Stimulated activated CD4-positive, alpha-beta T cell treated with anti-CD3 and anti-CD28 coated beads, Interleukin-1b, Interleukin-23, amount 100 ng/mL, for 48 hours (primary cell): ENCODE measurements at places on chromosomes 11 and 22.

GRCh38 chr11:2940921-2941821 lies 12.0 kb upstream of the PHLDA2 start:
- no peak for DNase-seq

- peak; percentile 44 for DNase-seq
These were observed 100.2 kb upstream of the GAL start for GRCh38 chr11:68584097-68584496.

- DNase-seq, result no peak
These were observed 4.6 kb downstream of the PLAAT2 start for GRCh38 chr11:63558459-63559157.

- DNase-seq, result no peak
These were observed 14.2 kb downstream of the SAAL1 start for GRCh38 chr11:18091731-18092130.

GRCh38 chr22:42272431-42272999 lies 2.1 kb upstream of the TCF20 start:
- DNase-seq, result no peak

DNA sequence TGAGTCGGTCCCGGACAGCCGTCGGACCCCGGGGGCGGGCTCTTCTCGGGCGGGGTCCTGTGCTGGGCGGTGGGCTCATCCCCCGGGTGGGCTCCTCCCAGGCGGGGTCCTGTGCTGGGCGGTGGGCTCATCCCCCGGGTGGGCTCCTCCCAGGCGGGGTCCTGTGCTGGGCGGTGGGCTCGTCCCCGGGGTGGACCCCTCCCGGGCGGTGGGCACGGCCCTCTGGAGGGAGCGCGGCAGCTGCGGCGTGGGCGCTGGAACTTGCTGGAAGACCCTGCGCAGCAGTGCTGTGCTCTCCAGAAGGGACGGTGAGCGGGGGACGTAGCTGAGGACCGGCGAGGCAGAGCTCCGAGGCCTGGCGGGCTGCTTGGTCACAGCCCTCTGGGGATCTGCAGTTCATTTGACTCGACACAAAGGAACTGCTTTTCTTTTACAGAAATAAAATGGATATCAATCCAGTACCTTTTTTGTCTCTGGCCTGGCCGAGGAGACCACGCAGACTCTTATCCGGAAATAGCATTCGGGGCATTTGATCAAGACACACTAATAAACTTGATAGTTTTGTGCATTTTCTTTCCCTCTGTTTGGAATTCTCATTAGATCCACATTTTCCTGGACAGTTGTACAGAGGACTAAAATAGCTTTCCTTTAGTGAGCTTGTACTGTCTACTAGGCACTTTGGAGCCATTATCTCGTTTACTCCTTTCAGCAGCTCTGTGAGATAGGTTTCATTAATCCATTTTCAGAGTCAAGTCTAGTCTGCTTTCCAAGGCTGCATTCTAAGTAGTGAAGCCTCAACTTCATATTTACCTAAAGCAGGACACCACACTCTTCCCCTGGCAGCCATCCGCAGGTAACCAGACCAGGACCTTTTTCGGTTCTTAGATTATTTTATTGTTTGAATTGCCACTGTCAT lies 812 bp downstream of the JAM3 start:
- no peak for DNase-seq

- no peak for DNase-seq
These were observed 11.3 kb downstream of the MCAT start for GRCh38 chr22:43131773-43132501.

- no peak for DNase-seq
These were observed 1.2 kb downstream of the CYTH4 start for GRCh38 chr22:37283393-37283937.

GRCh38 chr11:26951809-26952515 lies 42.0 kb upstream of the FIBIN start:
- no peak for DNase-seq

DNA sequence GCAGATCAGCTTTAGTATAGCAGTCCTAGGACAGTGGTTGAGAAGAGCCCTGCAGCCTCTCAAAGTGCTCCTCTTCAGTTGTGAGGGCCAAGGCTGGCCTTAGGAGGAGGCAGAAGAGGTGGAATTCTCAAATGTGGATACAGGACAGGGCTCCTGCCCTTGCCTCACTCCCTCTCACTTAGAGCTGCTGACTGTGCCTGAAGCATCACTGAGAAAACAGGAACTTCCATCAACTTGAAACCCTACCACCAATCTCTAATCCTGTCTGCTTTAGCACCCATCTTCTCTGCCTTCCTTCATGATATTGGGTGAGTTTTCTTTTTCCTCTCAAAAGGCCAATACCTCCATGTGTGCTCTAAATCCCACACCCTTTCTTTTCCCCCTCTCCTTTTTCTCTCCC lies 14.4 kb upstream of the UCP3 start:
- no peak for DNase-seq

DNA sequence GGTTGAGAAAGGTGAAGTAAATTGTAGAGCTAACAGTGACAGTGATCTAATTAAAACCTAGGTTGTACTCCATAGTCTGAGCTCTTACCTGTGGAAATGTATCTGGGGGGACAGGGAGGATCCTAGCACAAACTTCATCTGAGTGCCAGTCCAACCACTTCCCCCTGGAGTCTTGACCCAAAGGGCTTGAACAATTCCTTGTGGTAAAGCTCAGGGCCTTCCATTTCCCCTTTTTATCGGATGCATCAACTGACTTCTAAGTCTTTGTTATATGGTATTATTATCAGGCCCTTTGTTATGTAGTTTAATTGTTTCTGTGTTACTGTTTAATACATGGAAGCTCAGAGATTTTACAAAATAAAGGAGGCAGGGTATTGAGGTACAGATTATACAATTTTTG lies 140.2 kb upstream of the SESN3 start:
- DNase-seq, result no peak

GRCh38 chr11:68798221-68798813 lies 43.4 kb downstream of the CPT1A start:
- DNase-seq, result peak; percentile 23

- DNase-seq, result no peak
These were observed 45.7 kb downstream of the NAT10 start for GRCh38 chr11:34151166-34151565.

DNA sequence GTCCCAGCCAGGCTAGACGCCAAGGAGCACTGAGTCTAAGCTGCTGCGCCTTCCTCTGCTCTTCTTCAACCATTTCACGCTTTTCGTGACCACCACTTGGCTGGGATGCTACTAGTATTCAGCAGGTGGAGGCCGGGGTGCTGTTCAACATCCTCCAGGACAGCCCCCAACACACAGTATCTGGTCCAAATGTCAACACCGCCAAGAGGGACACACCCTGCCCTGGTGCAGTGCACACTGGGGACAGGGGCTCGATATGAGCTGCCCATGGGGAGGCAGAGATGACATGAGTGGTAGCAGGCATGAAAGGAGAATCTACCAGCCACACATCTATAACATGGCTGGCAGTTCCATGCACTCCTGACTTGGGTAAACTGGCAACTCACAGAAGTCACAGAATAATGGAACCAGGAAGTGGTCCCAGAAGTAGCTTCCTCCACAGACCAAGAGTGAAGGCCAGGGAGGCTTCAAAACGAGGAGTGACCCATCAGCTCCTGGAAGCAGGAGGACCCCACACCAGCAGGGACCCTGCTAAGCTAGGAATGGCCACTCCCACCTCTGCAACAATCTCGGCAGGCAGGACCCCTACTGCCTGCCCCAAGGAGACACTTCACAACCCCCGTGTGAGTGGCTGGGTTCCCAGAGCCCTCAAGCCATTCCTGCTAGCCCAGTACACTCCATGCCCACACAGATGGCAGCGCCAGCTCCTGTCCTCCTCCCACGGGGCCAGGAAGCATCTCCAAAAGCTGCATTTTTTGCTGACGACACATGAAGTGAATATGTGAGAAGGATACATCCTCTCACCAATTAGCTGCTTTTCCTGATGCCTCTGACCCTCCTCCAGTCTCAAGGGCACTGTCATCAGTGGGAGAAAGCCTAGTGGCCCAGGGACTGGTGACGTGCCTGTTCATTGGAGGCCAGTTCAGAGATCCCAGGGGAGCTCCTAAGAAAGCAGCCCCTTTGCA lies 78.8 kb downstream of the DGCR2 start:
- no peak for DNase-seq

- no peak for DNase-seq
These were observed 218.0 kb upstream of the PITPNB start for GRCh38 chr22:28137036-28137435.

- DNase-seq, result no peak
These were observed 7.7 kb upstream of the MN1 start for GRCh38 chr22:27809226-27809603.

DNA sequence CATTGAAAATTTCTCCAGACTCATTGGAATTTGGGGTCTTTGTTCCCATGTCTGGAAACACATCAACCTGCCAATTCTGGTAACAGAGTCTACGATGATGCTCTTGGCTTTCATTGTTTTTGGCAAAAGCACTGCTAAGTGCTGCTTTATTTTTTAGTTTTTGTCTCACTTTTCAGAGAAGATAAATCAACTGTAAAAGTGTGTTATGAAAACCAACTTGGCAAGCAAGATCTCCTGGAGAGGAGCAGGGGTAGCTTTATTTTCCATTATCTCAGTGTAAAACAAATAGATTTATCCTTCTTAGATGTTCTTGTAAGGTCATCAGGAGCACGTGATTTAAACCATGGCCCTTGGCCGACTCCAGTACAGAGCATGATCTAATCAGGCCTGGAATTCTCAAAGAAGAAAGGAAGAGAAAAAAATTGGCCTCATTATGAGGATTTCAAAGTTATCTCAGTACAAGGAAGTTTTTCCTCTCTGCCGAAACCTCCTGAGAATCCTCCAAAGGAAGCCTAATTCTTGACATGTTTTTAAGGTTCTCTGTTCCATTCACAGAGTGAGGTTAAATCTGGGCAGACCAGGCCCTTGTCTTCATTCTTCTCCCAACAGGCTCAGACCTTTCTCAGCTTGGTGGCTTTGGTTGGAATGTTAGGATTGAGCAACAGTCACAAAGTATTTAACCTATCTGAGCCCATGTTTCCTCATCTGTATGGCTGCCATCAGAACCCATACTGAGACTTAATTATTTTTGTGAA lies 16.4 kb upstream of the PAMR1 start:
- no peak for DNase-seq

- DNase-seq, result no peak
These were observed 118.2 kb downstream of the BRD1 start for GRCh38 chr22:49709464-49709863.

GRCh38 chr11:102552020-102552419 lies 21.5 kb upstream of the MMP7 start:
- no peak for DNase-seq

DNA sequence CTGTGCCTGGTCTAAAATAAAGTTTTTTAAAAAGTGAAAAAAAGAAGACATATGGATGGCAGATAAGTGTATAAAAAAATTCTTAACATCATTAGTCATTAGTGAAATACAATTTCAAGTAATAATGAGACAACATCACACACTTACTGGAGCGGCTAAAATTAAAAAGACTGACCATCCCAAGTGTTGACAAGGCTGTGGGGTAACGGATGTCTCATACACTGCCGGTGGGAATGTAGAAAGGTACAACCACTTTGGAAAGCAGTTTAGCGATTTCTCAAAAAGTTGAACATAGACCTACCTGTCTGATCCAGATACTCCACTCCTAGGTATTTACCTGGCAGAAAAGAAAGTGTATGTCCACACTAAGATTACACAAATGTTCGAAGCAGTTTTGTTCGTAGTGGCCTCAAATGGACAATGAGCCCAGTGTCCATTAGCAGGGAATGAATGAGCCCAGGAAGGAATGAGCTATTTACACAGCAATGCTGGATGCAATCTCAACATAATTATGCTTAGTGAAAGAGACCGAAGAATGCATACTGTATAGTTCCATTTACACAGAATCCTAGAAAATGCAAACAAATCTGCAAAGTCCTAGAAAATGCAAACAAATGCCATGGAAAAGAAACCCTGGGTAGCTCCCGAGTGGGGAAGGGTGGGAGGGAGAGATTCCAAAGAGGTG lies 6.7 kb upstream of the MUC2 start:
- DNase-seq, result no peak

- DNase-seq, result peak; percentile 24
These were observed 37.1 kb downstream of the MCM5 start for GRCh38 chr22:35437049-35437448.

GRCh38 chr11:31355131-31355530 lies 14.4 kb downstream of the DCDC1 start:
- no peak for DNase-seq

DNA sequence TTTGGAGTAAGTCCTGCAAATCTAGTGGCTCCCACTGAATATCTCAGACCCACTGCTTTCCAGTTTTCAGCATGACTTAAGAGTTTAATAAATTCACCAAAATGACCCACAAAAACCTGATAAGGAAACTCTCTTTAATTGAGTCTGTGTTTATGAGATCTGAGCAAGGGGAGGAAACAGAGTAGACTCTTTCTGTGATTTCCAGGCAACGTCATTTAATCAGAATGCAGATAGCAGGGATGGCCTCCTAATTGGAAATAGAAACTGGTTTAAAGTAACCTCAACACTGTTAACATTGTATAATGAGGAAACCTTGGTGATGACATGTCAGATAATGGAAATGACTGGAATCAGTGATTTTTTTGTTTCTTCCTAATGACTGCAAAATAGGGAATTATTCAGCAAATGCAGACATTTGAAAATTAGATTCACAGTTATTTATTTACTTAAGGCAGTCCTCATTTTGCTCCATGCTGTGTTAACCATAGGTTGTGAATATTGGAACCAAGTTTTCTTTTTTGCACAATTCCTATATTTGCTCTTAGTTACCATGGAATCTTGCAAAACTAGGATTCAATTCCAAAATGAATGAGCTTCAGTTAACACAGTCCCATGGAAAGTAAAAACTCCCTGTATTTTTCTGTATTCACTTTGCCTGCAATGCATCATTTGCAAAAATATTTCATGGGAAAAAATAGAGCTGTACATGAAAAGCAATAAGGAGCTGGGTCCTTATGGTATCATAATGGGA lies 1324.5 kb downstream of the LRRC4C start:
- no peak for DNase-seq

DNA sequence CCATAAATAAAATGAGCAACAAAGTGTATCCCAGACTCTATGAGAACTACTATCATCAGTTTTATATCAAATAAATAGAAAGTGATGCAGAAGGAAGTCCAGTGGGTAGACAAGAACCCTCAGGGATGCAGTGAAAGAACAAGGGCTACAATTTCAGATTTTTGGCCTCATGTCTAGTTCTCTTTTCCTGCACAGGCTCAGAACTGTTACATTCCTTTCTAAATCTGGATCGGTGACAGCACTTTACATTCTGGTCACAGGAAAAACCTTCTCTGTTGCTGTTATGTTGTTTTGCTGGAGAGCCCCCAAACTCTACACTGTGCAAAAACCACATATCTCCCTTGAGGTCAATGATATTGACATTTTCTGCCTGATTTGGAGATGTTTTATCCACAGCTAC lies 108.8 kb upstream of the ANO5 start:
- DNase-seq, result no peak
